Pancreas (tissue), 10 donors: ENCODE measurements at places on chromosomes 2 and 18.

- no peak for DNase-seq
Measured at GRCh38 chr2:12555012-12555645, 161.6 kb upstream of the TRIB2 start.

DNA sequence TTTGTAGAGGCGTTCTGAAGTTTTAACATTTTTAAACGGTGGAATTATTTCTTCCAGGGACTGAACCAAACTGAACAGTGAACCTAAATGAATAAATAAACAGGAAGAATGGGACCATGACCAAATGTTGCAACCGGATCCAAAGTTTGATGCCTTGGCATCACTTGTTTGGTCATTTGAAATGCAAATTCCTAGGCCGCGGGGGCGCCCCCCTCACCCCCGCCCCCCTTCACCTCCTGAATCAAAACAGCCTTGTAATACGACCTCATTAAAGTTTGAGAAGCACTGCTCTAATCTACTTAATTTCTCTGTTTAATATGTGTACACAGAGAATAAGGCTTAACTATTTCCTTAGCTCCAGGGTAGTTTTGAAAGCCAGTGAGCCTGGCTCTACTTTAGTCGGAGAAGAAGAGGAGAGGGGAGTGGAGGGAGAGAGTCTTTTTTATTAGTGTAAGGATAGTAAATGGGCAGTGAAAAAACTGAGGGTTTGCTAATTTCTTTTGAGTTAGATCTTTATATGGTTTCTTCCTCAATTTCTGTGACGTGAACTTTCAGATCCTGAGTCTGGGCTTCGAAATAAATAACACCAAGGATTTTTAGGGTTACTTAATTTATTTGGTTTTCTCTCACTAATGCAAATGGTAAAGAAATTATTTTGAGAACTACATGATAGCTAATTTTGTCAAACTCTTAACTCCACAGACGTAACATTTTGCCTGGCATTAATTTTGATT lies 5.7 kb downstream of the C2orf80 start:
- no peak for DNase-seq

- no peak for DNase-seq
Measured at GRCh38 chr18:48888773-48889080, 62.0 kb downstream of the SMAD7 start.

DNA sequence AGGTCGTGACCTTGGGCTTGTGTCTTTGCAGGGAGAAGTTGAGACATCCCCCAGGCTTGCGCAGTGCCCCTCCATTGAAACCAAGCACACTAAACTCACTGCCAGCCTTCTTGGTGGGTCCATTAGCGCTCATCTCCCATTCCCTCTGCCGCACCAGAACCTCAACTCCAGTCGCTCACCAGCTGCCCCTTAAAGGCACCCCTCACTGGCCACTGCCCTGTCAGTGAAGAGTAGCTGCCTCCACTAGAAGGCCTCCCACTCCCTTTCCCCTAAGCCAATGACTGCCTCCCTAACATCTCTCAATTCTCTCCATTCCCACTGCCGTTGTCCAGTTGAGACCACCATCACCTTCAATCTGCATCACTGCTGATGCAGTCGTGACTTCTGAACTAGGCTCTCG lies 114.8 kb upstream of the EPC2 start:
- no peak for DNase-seq

DNA sequence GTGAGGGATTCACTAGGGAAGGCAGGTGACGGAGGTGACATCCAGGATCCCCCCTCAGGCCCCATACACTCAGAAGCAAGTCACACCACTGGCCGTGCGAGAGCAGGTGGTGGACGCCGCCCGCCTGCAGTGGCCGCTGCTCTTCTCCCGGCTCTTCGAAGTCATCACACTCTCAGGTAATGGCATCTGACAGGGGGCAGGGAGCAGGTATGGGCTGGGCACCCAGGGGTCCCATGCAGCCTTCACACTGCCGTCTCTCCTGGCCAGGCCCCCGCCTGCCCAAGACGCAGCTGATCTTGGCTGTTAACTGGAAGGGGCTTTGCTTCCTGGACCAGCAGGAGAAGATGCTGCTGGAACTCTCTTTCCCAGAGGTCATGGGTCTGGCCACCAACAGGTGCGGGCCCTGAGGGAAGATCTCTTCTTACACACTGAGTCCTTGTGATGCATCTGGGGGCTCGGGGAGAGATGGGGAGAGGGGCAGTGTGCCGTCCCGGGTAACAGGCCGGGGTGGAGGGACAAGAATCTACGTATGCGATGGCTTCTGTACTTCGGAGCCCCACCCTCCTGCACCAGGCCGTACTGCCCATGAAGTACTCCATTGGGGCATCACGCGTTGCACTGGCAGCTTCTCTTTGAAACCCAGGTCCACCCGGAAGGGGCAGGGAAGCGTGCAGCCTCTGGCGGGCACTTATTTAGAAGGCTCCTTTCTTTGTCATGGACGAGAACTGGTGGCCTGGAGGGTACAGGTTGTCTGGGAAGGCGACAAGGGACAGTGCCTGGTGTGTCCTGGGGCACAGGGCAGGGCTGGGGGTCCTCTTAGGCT lies 18.8 kb upstream of the GPR17 start:
- DNase-seq, result no peak
